ENCODE measurements at places on chromosomes 1 and 21.

DNA sequence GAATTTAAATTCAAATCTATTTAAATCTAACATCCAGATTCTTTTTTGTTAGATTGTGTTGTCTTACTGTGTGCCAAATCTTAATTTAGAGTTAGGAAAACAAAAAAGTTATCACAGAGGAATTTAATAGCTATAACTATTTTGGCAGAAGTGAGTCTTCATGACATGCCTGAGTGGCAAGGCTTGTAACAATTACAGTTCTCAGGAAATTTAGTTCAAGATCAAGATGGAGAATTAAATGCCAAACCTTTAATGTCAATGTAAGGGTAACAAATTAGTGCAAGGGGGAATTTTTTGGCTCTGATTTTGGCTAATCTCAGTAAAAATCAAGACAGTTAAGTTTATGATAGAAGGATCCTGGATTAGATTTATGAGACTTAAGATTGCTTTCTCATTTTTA lies 58.4 kb downstream of the GDAP2 start:
- DNase-seq, result no peak

DNA sequence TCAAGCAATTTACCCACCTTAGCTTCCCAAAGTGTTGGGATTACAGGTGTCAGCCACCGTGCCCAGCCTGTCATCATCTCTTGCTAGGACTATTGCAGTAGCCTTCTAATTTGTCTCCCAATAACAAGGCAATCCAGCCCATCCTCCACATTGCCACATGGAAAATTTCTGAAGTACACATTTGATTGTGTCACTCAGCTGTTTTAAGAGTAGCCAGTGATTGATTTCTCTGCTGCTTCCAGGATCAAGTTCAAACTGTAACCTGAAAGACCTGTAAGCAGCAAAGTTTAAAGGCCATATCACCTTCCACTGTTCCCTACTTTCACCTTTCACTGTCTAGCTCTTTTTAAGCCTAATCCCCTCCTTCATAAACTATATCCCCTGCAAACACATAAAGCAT lies 7.8 kb upstream of the ELK4 start:
- no peak for DNase-seq

DNA sequence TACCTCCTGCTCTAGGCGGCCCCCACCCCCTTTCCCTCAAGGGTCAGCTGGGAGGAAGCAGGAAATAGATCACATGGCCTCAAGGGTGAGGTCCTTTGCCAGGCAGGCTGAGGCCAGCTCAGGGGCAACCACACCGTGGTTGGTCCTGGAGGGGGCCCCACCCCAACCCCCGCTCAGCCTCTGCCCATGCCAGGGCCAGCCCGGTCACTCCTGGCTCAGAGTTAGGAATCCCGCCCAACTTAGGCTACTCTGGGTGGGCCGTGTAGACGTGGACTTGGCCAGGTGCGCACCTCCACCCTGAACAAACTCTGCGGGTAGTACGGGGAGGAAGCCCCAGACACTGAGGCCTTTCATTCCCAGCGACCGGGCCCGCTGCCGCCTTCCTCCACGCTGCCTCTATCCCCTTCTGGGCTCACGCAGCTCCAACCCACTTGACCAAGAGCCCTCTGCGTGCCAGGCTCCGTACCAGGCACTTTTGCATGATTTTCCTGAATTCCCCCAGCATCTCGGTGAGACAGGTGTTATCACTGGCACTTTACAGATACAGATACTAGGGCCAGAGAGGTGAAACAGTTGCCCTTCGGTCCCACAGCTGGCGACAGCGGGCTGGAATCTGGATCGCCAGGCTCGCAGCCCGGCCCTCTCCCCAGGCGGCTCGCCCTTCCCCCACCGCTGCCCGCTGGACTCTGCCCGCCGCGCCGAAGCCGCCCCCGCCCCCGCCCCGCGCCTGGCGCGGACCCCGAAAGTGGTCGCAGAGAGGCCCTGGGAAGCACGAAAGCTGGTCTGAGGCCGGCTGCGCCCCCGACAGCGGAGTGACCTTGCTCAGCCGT lies 769 bp downstream of the GALE start:
- peak; percentile 96 for DNase-seq

GRCh38 chr1:173112129-173112528 lies 61.4 kb upstream of the TNFSF18 start:
- DNase-seq, result no peak

DNA sequence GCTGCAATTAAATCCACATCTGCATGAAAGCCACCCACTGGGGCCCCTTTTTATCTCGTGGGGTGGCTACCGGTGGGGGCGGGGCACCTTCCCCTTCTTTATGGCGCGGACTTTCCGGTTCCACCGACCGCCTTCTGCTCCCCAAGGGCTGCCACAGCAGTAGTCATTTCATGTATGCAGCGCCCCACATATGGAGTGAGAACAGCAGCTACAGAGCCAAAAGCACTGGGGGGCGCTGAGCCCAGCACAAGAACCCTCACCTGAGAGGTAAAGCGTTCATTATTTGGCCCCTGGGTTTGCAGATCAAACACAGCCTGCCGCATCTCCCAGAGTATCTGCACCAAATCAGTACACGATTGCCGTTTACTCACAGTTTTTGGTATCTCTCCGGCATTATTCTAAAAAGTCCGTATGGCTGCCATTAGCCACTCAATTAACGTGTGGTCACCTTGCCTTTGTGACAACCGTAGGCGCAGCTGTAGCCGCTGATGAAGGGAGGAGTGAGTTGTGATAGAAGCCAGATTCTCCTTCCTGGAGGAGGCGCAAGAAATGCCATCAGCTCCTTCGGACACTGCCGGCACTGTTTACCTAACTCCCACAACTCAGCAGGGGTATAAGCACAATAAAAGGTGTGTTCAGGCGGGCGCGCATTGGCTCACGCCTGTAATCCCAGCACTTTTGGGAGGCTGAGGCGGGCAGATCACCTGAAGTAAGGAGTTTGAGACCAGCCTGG lies 30.4 kb upstream of the CR2 start:
- no peak for DNase-seq

DNA sequence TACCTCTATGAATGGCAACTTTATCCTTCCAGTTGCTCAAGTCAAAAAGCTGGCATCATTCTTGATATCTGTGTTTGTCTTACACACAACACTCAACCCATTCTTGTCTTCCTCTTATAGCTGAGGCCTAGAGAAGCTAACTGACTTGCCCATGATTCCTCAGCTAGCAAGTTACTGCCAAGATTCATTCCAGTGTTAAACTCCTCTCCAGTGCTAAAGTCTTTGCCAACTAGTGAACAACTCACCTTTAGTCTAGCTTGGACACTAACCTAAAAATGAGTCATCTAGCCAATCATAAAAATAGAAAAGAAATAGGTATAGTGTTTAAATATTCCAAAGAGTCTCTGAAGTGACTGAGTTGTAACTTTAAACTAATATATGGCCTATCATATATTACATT lies 45.6 kb upstream of the RGS2 start:
- DNase-seq, result peak; percentile 12

- DNase-seq, result peak; percentile 96
These were observed at the start of gene FUCA1 for GRCh38 chr1:23867895-23868556. Gene FUCA1 (minus strand): TSS chr1:23868290. CDS start chr1:23868286, 4 bp downstream.

GRCh38 chr1:76450229-76450628 lies 375.7 kb downstream of the ST6GALNAC3 start:
- DNase-seq, result no peak

- DNase-seq, result no peak
These were observed 40.2 kb upstream of the MPZL1 start for GRCh38 chr1:167681451-167682098.

DNA sequence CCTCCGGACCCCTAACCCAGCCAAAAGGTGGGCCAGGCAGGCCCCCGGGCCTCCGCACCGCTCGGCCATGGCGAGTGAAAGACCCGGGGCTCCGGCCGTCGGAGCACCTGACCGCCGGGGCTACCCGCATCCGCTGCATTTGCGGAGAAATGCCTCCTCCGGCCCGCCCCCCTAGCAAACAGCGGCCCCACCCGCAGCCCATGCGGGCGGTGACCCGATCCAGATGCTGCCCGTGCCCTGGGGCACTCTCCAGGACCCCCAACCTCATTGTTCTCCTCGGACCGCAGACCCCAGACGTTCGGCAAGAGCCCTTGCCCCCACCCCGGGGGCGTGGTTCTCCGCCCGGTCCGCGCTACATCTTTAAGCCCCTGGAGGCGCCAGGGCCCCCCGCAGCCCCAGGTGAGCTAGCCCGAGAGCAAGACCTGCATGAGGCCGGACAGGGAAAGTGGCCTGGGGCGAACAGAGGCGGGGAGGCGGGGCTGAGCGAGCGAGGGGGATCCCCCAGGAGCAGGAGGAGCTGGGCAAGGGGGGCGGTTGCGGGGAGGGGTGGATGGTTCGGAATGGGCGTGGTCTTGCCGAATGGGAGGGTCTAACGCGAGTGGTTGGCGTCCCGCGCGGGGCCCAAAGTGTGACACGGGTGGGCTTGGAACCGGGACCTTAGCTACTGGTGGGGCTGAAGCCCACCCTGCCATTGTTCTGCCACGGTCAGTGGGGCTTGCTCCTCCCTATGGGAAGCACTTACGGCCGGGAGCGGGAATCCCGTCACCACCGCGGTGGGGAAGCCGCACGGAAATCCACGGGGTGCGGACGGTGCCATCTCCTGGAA lies 6.3 kb upstream of the CRYBG2 start:
- DNase-seq, result no peak

DNA sequence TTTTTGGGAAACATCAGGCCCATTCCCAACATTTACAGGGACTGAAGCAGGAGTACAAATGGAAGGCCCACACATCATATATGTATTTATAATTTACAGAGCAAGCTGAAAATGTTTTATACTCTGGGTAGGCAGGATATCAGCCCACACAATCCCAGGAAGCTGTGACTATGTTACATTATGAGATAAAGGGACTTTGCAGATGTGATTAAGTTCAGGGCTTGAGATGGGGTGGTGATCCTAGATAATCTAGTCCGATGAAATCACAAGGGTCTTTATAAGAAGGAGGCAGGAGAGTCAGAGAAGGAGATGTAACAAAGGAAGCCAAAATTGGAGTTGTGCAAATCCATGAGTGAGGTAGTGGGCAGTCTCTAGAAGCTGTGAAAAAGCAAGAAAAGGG lies 160.5 kb downstream of the PDE4B start:
- no peak for DNase-seq

DNA sequence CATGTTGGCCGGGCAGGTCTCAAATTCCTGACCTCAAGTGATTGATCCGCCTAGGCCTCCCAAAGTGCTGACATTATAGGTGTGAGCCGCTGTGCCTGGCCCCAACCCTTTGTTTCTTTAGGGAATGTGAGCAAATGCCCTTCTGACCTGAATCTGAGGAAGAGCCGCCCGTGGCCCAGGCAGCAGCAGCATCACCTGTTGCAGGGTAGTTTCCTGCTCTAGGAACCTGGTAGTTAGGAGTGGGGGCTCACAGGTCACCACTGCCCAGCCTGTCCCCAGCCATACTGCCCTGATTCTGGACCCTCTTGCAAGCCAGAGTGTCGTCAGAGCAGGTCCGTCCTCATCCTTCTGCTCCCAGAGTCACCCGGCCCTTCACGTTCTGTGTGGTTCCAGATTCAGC lies 13.0 kb downstream of the YBEY start:
- DNase-seq, result no peak
